ENCODE measurements at places on chromosomes 2 and 18. TPM values are rescaled to one million over a fixed set of nuclear protein-coding genes. Genes with fewer than 3 reads are reported as not detected.

- DNase-seq: no peak
Observed at GRCh38 chr2:41706286-41706685, 341.5 kb upstream of the PKDCC start.

Gene ADRA2B
- not detected for polyA plus RNA-seq

DNA sequence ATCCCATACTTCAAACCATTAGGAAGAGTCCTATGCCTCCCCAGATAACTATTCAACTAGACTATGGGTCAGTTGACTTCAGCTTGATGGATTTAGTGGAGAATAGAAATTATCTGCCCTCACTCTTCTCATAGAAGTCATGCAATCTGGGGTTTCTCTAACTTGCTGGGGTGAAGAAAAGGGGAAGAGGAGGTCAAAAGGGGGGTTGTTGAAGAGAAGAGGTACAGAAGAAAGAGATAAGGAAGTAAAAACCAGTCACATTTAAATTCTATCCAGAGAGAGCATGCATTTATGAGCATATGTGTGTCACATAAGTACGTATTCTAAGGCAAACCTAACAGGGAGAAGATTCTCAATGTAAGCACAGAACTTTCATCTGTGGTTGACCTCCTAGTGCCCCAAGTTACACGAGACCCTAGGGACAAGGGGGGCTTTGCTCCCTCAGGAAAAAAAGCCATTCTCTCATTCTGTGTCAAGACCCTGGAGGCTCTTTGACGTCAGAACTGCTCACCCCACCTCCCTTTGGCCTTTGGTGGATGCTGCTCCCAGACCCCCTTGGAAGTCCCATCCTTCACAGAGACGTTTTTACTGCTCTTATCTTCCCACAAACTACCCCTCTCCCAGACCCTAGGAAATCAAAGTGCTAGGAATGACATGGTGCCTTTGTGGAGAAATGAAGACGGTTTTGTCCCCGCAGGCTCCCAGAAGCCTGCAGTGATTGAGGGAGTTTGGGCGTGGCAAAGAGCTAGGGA is 236.8 kb upstream of the TNP1 start:
- DNase-seq: no peak

GRCh38 chr2:230267556-230267955 is 42.0 kb downstream of the SP140 start:
- no peak for DNase-seq

DNA sequence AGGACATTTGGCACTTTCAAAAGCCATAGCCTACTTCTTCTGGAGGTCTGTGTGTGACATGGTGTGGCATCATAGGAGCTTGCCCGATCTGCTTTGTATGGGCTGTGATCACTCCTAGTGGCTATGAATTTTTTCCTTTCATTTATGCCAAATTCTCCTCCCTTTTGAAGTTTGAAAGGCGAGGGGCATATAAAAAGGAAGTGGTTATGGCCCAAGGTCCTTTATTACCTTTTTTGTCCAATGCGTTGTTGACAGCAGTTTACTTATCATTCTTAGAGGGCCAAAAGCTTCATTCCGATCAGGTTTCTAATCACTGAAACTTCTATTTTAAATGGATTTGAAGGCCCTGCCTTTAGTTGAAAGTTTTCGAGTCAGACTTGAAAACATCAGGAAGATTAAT is 224.3 kb upstream of the FOSL2 start:
- DNase-seq: no peak

GRCh38 chr2:10183146-10183675 is 60.7 kb downstream of the RRM2 start:
- DNase-seq: no peak

Gene SLC38A11
- not detected for polyA plus RNA-seq

Gene RBBP8
- polyA plus RNA-seq: 3.1 TPM

DNA sequence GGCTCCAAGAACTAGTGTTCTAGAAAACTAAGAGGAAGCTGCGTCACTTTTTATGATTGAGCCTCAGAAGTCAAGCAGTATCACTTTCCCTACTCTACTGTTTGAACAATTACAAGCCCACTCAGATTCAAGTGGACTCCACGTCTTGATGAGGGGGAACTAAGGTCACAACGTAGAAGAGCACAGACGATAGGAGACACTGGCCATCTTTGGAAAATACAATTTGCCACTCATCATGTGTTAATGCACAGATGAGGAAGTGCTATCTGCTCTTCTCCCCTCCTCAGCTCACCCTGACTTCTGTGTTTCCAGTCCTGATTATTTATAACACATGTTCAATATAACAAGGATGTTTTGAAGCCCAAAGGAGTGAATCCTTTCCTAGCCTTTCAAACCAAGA is 76.1 kb upstream of the CYP1B1 start:
- DNase-seq: no peak

DNA sequence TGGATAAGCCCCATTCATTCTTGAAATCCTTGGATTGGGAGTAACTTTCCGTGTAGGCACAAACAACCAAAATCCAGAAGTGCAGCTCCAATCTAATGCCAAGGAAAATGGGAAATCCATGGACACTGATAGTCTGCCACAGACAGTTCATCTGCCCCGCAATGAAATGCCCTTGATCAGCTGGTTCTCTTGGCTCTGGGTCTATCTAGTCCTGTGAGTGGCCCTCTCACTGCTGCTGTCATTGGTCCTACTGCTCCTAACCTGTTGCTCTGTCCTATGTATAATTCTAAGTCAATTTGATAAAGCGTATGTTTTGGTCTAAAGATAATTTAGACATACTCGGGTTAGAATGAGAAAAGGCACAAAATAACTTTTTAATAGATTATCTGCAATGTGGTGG is 13.7 kb upstream of the TMEM182 start:
- no peak for DNase-seq

Gene MAP4K3
- polyA plus RNA-seq: 3.3 TPM

- DNase-seq: no peak
Observed at GRCh38 chr2:31000970-31001369, 137.3 kb downstream of the GALNT14 start.
